ENCODE measurements at places on chromosomes 3 and 15. TPM values are rescaled to one million over a fixed set of nuclear protein-coding genes. Genes with fewer than 3 reads are reported as not detected.

Gene SH2D7
- 0.98 TPM for polyA plus RNA-seq

Gene ISL2
- not detected for polyA plus RNA-seq

Gene ALS2CL
- 10.8 TPM for polyA plus RNA-seq

Gene MKRN3
- polyA plus RNA-seq: not detected

DNA sequence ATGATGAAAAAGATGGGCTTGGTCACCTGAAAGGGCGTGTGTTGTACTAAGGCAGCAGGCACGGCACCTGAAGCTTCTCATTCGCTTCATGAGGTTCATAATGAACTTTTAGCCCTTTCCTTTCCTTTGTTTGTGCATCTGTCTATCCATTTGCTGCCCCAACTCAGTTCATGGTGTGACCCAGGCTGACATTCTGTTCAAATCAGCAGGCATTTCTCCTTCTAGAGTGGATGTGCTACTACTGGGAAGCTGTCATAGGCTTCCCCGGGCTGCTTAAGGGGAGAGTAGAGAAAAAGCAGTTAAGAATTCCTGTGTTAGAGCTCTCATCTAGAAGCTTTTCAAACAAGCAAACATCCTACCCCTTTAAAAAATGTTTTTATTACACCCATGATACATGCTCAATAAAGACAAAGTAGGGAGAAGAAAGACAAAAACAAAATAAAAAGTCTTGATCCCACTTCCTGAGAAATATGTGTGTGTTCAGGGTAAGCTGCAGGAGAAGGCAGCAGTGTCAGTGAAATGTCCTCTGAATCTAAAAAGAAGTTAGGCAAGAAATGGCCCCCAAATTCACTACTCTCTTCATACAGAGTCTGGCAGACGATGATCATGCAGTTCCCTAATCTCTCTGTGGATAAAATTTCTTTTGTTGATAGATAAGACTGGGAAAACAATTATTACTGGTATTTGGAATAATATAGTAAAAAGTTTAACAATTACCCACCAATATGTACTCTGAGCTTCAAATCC is 136.9 kb upstream of the PFN2 start:
- H3K4me1 ChIP-seq: peaks cover 13% of the 10 kb centered on the region
- DNase-seq: peak; percentile 45
- no peaks in the 10 kb centered on the region for H3K36me3 ChIP-seq
- peak overlapping the region; percentile 39 for H3K27ac ChIP-seq

- no peaks in the 10 kb centered on the region for H3K27me3 ChIP-seq
- H3K27ac ChIP-seq: no peak overlapping the region
- no peaks in the 10 kb centered on the region for H3K36me3 ChIP-seq
- peak; percentile 91 for DNase-seq
Observed at GRCh38 chr3:171801738-171802589, 8.3 kb downstream of the PLD1 start.

DNA sequence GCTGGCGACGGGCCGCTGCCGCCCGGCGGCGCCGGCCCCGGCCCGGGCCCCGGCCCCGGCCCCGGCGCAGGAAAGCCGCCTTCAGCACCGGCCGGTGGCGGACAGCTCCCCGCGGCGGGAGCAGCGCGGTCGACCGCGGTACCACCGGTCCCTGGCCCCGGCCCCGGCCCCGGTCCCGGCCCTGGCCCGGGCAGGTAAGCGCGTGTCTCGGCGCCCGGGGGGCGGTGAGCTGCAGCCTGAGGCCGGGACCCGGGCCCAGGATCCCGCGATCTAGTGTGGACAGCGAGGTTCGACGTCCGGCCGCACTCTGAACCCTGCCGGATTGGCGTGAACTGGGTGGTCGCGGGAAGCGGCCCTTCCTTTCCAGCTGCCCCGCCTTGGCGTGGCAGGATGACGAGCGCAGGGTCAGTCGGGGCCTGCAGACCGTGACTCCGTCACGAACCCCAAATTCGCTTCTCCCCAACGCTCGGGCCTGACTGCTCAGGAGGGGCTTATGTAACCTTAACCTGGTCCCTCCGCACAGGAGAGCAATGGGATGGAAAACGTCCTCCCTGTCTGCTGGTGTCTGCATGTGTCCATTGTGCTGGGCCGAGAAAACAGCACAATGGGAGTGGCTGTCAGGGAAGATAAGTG is 472 bp downstream of the BSN start:
- DNase-seq: no peak
- peak overlapping the region; percentile 32 for H3K4me3 ChIP-seq
- no peak overlapping the region for H3K27ac ChIP-seq
- no peaks in the 10 kb centered on the region for H3K36me3 ChIP-seq

DNA sequence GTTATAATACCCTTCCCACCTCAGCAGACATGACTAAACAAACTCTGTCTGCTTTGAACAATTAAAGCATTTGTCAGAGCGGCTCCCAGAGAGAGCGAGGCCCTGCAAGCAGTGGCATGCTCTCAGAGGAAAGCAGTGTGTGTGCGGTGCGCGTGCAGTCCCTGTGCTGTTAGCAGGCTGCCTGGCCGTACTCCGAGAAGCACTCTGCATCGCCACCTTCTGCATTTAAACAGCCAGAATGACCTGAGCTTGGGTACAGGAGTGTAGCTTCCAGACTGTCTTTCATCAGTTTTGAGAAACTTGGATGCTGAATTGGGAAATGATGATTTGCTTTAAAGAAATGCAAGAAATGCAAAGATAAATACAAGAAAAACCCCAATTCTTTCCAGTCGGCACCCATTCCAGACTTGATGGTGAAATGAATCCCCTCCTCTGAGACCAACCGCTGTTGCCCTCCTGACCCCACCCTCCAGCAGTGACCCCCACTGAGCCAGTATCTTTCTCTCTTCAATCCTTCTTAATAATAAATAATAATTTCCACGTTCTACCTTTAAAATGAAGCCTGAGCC is 113.5 kb downstream of the VGLL4 start:
- H3K4me3 ChIP-seq: no peak overlapping the region
- H3K27ac ChIP-seq: no peak overlapping the region
- peaks cover 10% of the 10 kb centered on the region for H3K4me1 ChIP-seq
- peak; percentile 97 for DNase-seq
- no peaks in the 10 kb centered on the region for H3K36me3 ChIP-seq

- peaks cover under 1% of the 10 kb centered on the region for H3K4me1 ChIP-seq
- DNase-seq: no peak
- H3K4me3 ChIP-seq: no peak overlapping the region
- no peaks in the 10 kb centered on the region for H3K27me3 ChIP-seq
- no peaks in the 10 kb centered on the region for H3K36me3 ChIP-seq
Observed at GRCh38 chr3:118990823-118991560, 43.7 kb downstream of the IGSF11 start.

GRCh38 chr3:16944356-16944755 is 59.6 kb downstream of the PLCL2 start:
- H3K4me1 ChIP-seq: peaks cover 45% of the 10 kb centered on the region
- no peaks in the 10 kb centered on the region for H3K36me3 ChIP-seq
- H3K27ac ChIP-seq: no peak overlapping the region

DNA sequence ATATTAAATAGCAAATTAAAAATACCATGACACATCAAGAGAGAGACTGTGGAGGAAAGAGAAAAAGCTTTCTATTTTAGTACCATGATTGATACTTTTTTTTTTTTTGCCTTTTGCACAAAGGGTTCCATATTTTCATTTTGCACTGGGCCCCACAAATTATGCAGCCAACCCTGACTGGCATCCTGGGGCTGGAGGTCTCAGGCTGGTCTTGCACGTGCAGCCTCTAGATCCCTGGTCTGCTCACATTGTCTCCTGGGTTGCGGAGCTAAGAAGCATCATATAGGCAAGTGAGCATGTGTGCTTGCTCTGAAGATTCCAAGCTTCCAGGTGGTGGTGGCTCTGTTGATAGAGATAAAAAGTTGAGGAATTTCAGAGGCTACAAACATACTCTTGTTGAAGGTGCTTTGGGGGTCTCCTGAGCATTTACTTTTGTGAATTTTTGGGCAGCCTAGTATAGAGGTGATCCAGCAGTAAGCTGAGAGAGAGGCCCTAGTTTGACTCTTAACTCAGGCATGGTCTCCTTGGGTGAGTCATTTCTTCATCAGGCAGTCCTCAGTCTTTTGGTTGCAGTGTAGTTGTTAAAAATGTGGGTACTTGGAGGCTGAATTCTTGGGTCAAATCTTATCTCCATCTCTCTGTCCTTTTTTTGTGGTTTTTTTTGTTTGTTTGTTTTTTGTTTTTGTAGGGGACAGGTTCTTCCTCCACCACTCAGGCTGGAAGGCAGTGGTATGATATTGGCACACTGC is 31.3 kb downstream of the SMAD3 start:
- H3K4me1 ChIP-seq: peaks cover 45% of the 10 kb centered on the region
- H3K27ac ChIP-seq: no peak overlapping the region
- H3K36me3 ChIP-seq: no peaks in the 10 kb centered on the region
- no peaks in the 10 kb centered on the region for H3K27me3 ChIP-seq

- no peaks in the 10 kb centered on the region for H3K36me3 ChIP-seq
- DNase-seq: no peak
- no peaks in the 10 kb centered on the region for H3K27me3 ChIP-seq
- peak overlapping the region; percentile 71 for H3K27ac ChIP-seq
Observed at GRCh38 chr3:61580982-61581643, 19.7 kb downstream of the PTPRG start.

- H3K27me3 ChIP-seq: no peaks in the 10 kb centered on the region
- peaks cover 11% of the 10 kb centered on the region for H3K4me1 ChIP-seq
- H3K36me3 ChIP-seq: no peaks in the 10 kb centered on the region
Observed at GRCh38 chr15:97520689-97521088, 439.8 kb upstream of the ARRDC4 start.

DNA sequence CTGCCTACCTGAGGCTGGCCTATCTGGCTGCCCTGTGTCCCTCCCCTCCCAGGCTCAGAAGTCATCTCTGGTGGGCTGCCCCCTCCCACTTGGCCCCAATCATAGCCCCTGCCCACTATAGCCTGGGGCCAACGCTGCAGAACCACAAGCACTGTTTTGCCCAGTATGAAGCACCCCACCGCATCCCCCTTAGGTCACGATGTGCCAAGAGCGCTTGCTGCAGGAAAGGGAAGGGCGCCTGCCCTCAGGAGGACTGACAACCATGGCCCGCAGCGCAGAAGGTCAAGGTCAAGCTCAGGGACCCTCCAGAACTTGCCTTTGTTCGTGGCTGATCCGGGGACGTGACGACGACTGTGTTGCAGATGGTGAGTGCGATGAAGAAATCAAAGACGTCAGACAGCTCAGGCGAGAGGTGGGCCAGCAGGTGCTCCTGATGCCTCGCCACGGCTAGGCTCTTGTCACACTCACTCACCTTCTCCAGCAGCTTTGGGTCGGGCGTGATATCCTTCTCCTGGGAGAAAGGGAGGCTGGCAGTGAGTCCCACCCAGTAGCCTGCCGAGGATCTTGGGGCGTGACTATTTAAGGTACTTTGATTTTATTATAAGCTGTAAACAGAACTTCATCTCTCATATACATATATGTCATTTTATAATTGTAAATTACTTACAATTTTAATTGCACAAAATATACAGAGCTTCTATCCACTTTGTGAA is 146.6 kb downstream of the ATP10A start:
- no peak overlapping the region for H3K27ac ChIP-seq
- H3K4me1 ChIP-seq: no peaks in the 10 kb centered on the region
- H3K27me3 ChIP-seq: no peaks in the 10 kb centered on the region
- H3K4me3 ChIP-seq: no peak overlapping the region
- no peak for DNase-seq
- no peaks in the 10 kb centered on the region for H3K36me3 ChIP-seq

All from cardiac muscle cell (in vitro differentiated cells and primary cell).